Mucosa of gallbladder (tissue), 1 donor: ENCODE measurements at places on chromosomes 1 and 21. TPM values are rescaled to one million over a fixed set of nuclear protein-coding genes. Genes with fewer than 3 reads are reported as not detected.

Gene PRAMEF2
- total RNA-seq, result not detected

Gene TTC24
- 0.60 TPM for total RNA-seq

DNA sequence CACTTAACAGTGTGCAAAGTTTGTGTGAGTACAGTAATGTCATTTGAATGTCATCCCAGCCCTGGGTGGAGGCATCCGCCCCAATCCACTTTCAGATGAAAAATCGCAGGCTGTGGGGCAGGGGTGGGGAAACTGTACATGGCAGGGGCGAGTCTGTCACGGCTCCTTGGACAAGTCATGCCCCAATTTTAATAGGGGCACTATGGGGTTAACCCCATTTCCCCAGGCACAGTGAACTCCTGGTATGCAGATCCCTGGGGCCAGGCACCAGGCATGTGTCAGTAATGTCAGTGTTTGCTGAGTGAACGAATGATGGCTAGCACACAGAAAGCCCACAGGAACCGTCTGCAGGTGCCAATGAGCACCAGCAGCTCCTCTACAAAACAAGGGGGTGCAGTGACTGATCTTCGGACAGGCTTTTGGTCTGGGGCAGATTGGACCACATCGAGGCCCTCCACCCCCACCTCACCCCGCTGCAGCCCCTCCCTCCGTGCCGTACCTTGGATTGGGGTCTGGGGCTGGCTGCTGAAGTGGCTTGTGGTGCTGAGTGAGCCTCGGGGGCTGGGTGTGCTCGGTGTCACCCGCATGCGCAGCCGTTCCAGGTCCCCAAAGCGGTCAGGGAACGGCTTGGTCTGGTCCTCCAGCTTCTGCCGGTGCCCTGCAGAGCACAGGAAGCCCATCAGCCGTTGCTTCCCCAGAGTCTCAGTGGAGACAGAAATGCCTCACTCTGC lies 23.2 kb downstream of the RUNX3 start:
- no peak for DNase-seq

Gene DBT
- 17.0 TPM for total RNA-seq
